ENCODE measurements at places on chromosomes 7 and 10. TPM values are rescaled to one million over a fixed set of nuclear protein-coding genes. Genes with fewer than 3 reads are reported as not detected.

DNA sequence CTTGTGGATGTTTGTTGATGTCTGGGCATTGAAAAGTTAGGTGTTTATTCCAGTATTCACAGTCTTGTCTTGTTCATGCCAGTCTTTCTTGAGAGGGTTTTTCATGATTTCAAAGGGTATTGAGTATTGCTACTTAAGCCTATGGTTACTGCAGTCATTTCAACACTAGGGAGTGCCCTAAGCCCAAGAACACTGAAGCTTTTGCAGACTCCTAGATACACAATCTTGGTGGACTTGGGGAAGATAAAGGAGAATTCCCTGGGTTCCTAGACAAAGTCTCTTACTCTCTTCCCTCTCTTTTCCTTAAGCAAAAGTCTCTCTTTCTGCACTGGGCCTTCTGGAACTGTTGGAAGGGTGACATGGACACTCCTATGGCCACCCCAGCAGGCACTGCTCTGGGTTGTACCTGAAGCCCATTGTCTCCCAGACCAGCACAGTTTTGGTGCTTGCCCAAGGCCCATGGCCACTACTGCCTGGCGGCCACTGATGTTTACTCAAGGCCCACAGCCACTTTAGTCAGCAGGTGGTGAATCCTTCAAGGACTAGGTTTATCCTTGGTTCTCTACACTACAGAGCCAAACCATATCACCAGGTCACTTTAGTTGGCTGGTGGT lies 24.9 kb downstream of the SAMD9 start:
- no peak for DNase-seq

GRCh38 chr10:112802411-112803022 lies 147.5 kb upstream of the TCF7L2 start:
- DNase-seq: no peak

DNA sequence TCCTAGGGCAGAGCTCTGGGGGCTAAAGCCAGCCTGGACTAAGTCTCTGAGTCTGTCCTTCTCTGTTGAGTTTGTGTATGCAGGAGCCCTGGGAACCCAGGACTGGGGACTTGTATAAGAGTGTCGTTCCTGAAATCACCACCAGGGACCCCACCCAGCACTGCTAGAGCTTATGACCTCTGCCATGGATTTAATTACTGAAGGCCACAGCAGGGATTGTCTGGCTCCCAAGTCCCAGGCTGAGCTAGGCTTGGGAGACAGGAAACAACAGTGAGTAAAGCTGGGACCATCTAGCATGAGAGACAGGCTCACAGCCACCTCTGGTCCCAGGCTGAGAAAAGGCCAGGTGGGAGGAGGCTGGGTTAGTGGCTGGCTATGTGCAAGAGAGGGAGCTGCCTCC lies 1.4 kb upstream of the TSPAN15 start:
- DNase-seq: no peak

- DNase-seq: no peak
Observed at GRCh38 chr7:47039089-47039648, 542.7 kb downstream of the TNS3 start.

GIMAP1 gene
- 5.9 TPM for total RNA-seq

- DNase-seq: no peak
Observed at GRCh38 chr10:15433850-15434537, 62.9 kb upstream of the FAM171A1 start.

TET1 gene
- total RNA-seq: 2.2 TPM

DNA sequence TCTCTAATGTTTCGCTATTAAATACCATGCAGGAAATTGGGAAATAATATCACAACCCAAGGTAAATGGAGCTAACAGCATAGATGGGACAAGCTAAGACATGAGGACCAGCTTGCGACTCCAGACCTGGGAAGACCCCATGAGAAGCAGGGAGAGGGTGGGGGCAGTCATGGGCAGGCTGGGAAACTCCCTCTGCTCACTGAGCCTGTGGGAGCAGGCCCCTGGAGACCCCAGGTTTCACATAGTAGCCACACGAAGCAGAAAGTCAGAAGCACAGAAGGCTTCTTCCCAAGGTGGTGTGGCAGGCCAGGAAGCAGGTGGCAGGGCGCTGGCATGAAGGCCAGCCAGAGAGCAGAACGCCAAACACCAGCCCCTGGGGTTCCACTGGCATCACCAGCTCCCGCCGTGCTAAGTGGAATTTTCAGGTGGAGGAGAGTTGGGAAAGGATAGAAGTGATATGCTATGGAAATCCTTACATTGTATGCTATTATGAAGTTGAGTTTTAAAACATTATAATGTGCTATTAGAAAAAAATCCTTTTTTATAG lies 99.9 kb upstream of the RNF32 start:
- no peak for DNase-seq

DNA sequence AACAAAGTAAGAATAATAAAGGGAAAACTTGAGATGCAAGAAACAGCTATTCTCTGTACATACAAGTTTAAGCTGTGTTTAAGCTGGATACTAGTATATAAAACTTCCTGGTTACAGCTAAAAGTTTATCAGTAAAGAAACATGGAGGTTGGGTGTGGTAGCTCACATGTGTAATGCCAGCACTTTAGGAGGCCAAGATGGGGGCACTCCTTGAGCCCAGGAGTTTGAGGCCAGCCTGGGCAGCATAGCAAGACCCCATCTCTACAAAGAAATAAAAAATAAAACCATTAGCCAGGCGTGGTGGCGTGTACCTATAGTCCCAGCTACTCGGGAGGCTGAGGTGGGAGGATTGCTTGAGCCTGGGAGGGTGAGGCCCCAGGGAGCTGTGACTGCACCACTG lies 3.2 kb downstream of the RSU1 start:
- DNase-seq: no peak

- no peak for DNase-seq
Observed at GRCh38 chr7:4807598-4808016, 32.2 kb downstream of the AP5Z1 start.

All from left ventricle myocardium inferior (tissue), 1 donor.